ENCODE measurements at places on chromosomes 1 and 21.

DNA sequence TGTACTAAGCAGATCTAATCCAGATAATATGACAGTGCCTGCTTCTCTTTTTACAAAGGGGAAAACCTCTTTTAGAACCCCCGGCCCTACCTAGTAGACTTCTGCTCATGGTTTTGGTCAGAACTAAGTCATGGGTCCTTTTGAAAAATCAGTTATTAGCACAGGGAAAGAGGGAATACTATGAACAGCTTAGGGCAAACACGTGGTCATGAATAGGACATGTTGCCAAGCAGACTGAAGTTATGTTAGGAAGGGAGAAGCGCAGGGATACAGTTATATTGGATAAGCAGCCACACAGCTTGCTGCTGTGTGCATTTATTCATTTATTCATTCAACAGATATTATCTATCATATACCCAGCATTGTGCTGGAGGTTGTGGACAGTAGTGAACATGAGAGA lies 25.3 kb upstream of the IGSF3 start:
- H3K27me3 ChIP-seq = no peaks in the 10 kb centered on the region
- no peak overlapping the region for H3K27ac ChIP-seq
- peaks cover 4% of the 10 kb centered on the region for H3K4me1 ChIP-seq
- no peak overlapping the region for H3K4me3 ChIP-seq
- no peaks in the 10 kb centered on the region for H3K36me3 ChIP-seq

DNA sequence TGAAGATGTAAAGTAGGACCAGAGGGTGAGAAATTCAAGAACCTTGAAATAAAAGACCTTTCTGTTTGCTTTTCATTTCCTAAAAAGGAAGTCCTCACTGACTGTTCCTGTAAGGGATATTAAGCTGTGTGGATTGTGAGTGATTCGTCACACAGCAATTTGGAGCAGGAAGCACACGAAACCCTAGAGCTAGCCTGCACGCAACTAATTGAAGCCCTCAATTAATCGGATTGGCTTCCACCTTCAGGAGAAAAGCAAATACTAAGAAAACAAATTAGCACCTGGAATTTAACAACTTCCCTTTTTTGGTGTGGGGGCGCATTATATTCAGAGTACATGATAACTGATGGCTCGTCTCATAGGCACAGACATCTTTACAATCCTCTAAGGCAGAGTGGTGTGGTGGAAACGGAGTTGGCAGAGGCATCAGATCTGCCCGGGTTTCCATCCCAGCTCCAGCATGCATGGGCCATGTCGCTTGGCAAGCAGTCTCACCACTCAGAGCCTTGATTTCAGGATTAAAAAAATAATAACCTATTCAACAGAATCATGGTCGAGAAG lies 95.2 kb downstream of the KCNJ15 start:
- no peak for DNase-seq
- H3K27ac ChIP-seq = no peak overlapping the region
- no peak overlapping the region for H3K4me3 ChIP-seq
- H3K4me1 ChIP-seq = no peaks in the 10 kb centered on the region
- H3K27me3 ChIP-seq = no peaks in the 10 kb centered on the region

DNA sequence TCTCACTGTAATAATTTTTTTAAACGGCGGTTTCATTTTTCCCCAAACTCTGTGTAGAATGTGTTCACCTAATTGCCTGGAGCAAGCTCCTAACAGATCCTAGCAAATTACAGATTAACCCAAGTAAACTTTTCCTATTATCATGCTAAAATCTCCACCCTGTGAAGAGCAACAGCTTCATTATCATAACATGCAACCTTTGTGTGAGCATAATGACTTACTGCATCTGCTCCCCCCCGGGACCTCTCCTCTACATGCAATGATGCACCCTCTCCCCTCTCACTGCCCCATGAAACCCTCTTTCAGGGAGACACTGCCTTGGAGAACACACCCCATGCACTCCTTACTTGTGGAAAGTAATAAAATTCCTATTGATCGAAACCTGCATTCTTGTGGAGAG lies 717.0 kb upstream of the TMPRSS15 start:
- no peak overlapping the region for H3K4me3 ChIP-seq
- H3K4me1 ChIP-seq = no peaks in the 10 kb centered on the region
- no peak for DNase-seq
- no peak overlapping the region for H3K27ac ChIP-seq
- H3K36me3 ChIP-seq = no peaks in the 10 kb centered on the region

GRCh38 chr1:232995189-232995588 lies 44.8 kb downstream of the NTPCR start:
- H3K4me1 ChIP-seq = peaks cover 16% of the 10 kb centered on the region
- H3K36me3 ChIP-seq = no peaks in the 10 kb centered on the region
- H3K27me3 ChIP-seq = no peaks in the 10 kb centered on the region
- DNase-seq = no peak
- H3K27ac ChIP-seq = no peak overlapping the region
- H3K4me3 ChIP-seq = no peak overlapping the region

- H3K4me1 ChIP-seq = peaks cover 9% of the 10 kb centered on the region
- H3K4me3 ChIP-seq = no peak overlapping the region
- no peaks in the 10 kb centered on the region for H3K36me3 ChIP-seq
- DNase-seq = no peak
- peak overlapping the region; percentile 32 for H3K27ac ChIP-seq
Measured at GRCh38 chr21:36846631-36847030, 119.8 kb downstream of the HLCS start.
